Activated CD4-positive, alpha-beta memory T cell treated with anti-CD3 and anti-CD28 coated beads, Interleukin-2, amount 10 ng/mL, durations not matched to agents 7 days and 5 days (primary cell): ENCODE measurements at places on chromosomes 12 and 14. TPM values are rescaled to one million over a fixed set of nuclear protein-coding genes. Genes with fewer than 3 reads are reported as not detected.

The SCAF11 gene
- 136 TPM for total RNA-seq

The TCL1B gene
- not detected for total RNA-seq

The PTPRO gene
- total RNA-seq = 1.5 TPM

The MANSC4 gene
- total RNA-seq = not detected

The KRT85 gene
- total RNA-seq = not detected

The ERP27 gene
- 7.2 TPM for total RNA-seq

DNA sequence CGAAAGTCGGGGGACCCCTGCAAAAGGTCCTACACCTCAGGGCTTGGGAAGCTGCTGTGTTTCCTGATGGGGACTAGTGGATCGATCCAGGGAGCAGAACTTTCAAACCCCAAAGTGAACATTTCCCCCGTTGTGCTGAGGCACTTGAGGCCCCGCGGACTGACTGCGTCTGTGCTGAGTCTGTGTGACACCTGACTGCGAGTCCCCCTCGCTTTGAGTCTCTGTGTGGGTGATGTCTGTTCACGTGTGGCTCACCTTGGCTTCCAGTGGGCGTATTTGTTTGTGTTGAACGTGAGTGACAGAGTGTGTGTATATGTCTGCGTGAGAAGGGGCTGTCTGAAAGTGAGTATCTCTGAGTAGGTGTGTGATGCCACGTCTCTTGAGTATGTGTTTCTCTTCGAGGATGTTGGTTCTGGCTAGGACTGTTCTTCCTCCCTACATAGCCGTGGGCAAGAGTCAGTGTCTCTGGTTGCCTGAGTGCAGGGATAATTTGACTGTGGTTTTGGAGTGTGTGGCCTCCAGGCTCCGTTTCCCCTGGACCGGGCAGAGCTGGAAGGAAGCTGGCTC lies 1.3 kb downstream of the TEAD4 start:
- no peak for DNase-seq

- DNase-seq = no peak
These were observed 379.1 kb downstream of the GALC start for GRCh38 chr14:87613881-87614280.

DNA sequence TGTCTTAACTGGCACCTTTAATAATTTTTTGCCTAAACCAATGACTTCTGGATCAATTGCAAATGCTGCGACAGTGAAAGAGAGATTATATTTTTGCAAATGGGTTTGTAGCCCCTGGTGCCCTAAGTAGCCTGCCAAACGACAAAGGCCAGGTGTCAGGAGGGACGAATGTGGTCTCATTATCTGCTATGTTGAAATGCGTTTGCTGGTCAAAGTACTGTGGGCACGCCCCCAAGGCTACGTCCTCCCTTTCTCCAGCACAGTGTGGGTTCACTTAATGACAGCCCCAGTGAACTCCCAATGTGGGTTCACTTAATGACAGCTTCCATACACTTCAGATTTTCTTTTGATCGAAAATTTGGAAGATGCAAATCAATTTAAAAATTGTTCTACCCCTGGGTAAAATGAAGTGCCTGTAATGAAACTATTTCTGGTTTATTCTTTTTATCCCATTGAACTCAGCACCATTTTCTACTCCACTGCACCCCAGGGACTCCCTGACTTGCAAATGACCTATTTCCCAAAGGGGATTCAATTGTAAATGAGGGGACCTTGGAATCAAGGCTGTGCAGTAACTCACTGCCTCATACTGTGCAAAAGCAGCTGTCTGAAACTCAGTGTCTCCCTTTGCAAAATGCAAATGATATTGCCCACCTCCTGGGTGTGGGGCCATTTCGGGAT lies 1.4 kb downstream of the SERPINA11 start:
- no peak for DNase-seq

GRCh38 chr14:99267837-99268781 lies 3.9 kb downstream of the BCL11B start:
- DNase-seq = peak; percentile 57

DNA sequence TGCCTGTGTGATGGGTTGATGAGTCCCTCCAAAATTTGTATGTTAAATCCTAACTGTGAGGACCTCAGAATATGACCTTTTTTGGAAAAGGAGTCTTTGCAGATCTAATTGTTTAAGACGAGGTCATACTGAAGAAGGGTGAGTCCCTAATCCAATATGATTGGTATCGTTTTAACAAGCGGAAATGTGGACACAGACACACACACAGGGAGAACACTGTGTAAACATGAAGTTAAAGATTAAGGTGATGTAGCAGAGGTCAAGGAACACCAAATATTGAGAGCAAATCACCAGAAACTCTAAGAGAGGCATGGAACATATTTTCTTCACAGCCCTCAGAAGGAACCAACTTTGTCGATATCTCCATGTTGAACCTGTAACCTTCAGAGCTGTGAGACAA lies 1106.7 kb downstream of the SLC6A15 start:
- no peak for DNase-seq

GRCh38 chr14:37438444-37438843 lies 156.6 kb downstream of the FOXA1 start:
- no peak for DNase-seq

- no peak for DNase-seq
These were observed 18.5 kb upstream of the CD9 start for GRCh38 chr12:6181583-6182278.

- no peak for DNase-seq
These were observed 222.3 kb downstream of the PTPRO start for GRCh38 chr12:15544589-15544988.

DNA sequence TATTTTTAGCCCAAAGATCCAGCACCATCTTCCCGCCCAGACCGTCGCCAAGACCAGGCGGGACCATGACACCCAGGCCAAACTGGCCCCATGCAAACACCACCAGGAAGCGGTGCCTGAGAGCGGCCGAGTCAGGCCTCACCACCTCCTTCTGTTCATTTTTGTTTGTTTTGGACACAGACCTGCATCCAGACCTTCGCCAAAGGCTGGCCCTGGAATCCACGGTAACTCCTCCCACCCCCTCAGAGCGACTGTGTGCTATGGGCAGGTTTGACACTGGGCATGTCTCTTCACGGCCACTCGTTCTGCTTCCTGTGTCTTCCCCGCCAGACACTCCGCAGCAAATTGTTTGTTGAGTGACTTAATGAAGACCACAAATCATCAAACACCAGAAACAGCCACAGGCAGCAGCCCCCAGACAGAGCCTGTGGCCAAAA lies 47.1 kb downstream of the NCOR2 start:
- DNase-seq = no peak

- no peak for DNase-seq
These were observed 35.4 kb downstream of the SPTLC2 start for GRCh38 chr14:77580964-77581505.

- DNase-seq = no peak
These were observed 26.9 kb downstream of the MVK start for GRCh38 chr12:109600481-109600880.

DNA sequence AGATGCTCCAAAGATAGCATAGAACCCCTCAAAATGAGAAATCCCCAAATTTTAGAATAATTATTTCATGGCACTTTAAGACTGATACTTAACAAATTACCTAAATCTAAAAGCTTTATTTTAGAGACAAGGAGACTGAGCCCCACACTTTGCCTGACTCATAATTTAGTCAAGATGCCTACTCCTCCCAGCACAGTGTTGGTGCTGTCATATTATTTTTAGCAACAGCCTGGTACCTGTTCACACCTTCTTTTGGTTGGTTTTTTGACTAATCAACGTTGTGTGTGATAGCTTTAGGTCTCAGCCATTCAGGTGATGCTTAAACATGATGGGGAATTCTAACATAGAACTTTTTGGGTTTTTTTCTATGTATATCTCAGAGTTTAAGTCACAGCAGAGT lies 120.2 kb downstream of the SEC23A start:
- DNase-seq = no peak

- DNase-seq = no peak
These were observed 10.2 kb downstream of the BAG5 start for GRCh38 chr14:103552011-103552845.

DNA sequence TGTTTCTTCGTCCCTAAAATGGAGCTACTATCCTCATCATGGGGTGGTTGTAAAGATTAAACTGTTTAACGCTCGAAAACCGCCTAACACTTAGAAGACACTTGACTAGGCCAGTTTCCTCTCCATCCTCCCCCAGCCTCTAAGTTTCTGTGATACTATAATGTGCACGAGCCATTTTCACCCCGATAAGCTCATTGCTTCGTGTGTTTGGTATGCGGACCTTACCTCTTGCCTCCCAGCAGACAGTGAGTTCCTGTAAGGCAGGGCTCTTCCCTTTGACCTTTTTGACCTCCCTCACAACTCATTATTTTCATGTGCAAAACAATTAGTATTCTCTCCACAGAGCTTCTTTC lies 499 bp upstream of the GXYLT1 start:
- DNase-seq = peak; percentile 18

DNA sequence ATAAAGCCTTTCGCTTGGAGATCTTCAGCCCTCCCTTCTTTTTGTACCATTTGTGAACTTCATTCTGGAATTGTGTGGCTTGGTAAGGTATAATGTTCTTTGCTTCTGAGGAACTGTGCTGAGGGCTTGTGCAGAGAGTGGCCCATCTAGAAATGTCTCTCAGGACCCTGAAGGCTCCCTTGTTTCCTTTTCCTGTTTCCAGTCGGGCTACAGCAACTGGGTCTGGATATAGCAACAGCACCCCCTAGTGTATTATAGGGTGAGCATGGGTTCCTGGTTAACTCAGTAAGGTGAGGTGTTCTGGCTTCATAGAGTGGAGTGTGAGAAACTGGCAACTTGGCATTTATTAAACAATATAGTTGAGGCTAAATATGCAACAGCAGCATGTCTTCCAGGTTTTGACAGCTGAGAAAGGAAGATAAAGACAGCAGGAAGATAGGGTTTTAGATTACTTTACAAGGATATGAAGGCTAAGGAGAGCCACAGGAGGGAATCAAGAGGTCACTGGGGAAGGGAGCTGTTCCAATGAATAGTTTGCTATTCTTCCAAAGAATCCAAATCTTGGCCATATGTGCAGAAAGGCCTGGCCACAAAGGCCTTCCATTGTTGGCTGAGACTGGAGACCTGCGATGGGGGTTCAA lies 49.1 kb upstream of the RNU6-8 start:
- DNase-seq = peak; percentile 44

DNA sequence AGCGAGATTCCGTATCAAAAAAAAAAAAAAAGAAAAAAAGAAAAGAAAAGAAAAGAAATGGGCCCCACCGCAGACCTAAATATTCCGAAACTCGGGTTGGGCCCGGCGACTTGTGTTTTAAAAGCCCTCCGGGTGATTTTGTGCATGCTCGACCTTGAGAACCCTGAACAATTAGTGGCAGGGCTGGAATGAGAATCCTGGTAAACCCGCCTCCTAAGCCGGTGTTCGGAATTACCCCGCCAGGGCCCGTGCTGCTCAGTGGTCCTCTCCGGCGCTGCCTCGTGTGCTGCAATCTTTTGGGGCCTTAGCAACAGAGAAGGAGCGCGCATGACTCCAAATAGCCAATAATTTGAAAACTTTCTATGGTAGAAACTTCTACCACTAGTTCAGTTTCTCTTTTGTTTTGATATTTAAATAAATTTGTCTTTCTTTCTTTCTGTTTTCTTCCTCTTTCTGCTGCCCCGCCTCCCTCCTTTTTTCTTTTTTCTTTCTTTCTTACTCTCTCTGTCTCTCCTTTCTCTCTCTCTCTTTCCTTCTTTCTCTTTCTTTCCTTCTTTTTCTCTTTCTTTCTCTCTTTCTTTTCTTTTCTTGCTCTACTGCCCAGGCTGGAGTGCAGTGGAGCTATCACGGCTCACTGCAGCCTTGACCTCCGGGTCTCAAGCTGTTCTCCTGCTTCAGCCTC lies 1.5 kb upstream of the GALNT6 start:
- DNase-seq = peak; percentile 26

GRCh38 chr12:109591041-109591440 lies 17.4 kb downstream of the MVK start:
- DNase-seq = no peak

DNA sequence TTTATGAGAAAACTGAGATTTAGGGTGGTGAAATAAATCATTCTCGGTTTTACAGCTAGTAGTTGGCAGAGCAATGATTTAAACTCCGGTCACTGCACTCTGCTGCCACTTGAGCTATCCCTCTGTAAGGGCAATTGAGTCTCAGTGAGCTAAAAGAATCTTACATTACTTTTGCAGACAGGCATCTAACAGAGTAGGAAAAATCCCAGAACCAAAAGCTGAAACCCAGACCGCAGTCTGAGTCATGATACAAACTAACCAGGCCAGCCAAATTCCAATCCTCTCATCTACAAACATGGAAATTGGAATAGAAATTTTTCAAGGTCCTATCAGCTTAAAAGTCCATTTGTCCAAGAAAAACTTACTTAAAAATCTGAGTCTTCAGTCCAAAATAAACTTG lies 73.7 kb downstream of the ANKS1B start:
- DNase-seq = no peak

DNA sequence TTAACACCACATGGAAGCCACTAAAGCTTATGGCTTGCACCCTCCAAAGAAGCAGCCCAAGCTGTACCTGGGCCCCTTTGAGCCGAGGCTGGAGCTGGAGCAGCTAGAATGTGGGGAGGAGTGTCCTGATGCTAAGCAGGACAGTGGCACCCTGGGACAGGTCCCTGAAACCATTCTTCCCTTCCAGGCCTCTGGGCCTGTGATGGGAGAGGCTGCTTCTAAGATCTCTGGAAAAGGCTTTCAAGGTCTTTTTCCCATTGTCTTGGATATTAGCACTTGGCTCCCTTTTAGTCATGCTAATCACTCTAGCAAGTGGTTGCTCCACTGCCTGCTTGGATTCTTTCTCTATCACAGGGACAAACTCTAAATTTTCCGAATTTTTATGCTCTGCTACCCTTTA lies 40.9 kb downstream of the OSBPL8 start:
- DNase-seq = no peak
